ENCODE measurements at places on chromosomes 7 and 10.

GRCh38 chr7:100352984-100353684, 4.8 kb upstream of the PILRB start:
- no peak for DNase-seq

- DNase-seq: no peak
Observed at GRCh38 chr10:11488126-11488525, 123.3 kb downstream of the USP6NL start.

- no peak for DNase-seq
Observed at GRCh38 chr10:123858077-123858681, 33.4 kb downstream of the CPXM2 start.

- DNase-seq: no peak
Observed at GRCh38 chr10:128147064-128147463, 20.8 kb upstream of the MKI67 start.

- DNase-seq: no peak
Observed at GRCh38 chr10:116096526-116096925, 176.5 kb downstream of the GFRA1 start.

DNA sequence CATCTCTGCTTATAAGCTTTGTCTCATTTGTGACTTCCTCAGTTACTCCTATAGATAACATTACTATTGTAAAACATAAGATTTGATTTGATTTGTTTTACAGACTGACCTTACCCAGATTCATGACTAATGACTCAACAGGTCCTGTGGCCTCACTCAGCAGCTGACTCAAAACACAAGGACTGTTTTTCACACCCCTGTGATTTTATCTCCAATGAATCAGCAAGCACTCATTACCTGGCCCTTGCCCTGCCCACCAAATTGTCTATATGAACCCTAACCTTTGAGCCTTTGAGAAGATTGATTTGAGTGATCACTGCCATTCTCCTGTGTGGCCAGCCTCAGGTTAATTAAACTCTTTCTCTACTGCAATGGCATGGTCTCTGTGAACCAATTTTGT, 1064.6 kb upstream of the LRRTM3 start:
- no peak for DNase-seq

GRCh38 chr7:50728184-50728583, 54.5 kb downstream of the GRB10 start:
- DNase-seq: no peak

GRCh38 chr10:76969366-76969948, 668.2 kb downstream of the KCNMA1 start:
- no peak for DNase-seq

DNA sequence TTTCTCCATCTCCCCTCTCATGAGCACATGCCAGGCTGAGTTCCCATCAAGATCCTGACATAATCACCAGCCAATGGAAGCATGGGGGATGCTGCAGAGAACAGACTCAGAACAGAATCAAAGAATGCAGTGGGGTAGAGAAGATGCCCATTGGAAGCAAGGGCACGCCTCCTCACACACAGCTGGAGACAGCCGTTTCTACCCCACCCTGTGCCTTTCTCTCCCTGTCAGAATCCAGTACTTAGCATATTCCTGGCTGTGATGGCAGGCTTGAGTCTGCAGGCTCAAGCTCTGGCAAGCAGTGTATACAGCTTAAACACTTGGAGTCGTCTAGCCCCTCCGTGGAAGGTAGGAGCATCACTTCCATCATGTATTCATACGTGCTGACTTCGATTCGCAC, 867.9 kb downstream of the NRG3 start:
- DNase-seq: no peak

DNA sequence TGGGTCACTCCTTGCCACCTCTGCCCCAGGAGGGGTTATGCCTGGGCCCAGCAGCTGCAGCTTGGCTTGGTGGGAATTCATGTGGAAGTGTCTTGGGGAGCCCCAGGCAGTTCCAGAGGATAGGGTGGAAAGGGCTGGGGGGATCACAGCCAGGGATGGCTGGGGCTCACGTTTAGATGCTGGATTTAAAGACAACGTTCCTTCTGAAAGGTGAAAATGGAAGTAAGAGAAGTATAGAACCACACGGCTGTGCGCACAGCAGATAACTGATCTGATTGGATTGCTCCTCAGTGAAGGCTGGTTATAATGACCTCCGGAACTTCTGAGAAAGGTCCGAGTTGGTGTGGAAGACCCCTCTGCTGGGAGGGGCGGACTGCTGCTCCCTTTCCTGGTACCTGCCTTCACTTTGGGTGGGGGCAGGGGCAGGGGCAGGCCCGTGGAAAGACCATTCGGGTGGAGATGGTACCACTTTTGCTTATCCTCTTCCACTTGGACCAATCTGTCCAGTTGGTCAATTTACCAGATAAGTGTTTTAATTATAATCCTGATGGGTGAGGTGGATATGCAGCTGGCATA, 7.9 kb upstream of the MYL7 start:
- DNase-seq: no peak

DNA sequence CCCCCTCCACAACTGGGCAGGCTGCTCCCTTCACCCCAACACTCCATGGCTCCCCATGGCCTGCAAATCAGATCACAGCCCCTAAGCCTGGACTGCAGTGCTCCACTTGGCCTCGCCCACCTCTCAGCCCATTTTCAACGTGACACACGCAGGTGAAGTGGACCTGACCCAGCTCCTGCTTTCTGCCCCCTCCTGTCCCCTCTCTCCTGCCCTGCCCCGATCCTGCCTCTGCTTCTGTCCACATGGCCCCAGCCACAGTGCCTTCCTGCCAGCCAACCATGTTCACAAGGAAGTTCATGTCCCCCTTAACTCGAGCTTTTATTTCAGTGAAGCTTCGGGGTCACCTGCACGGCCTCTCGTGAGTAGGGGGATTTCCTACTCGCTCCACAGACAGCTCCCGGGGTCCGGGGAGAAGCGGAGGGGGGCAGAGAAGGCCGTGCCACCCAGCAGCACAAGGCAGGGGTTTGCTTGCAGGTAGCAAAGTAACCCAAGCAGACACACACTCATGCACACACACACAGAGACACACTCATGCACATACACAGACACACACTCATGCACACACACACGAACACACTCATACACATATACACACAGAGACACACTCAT, 537.5 kb downstream of the DNAJB6 start:
- DNase-seq: no peak

GRCh38 chr10:99531026-99531695, 1.6 kb upstream of the NKX2-3 start:
- DNase-seq: no peak

DNA sequence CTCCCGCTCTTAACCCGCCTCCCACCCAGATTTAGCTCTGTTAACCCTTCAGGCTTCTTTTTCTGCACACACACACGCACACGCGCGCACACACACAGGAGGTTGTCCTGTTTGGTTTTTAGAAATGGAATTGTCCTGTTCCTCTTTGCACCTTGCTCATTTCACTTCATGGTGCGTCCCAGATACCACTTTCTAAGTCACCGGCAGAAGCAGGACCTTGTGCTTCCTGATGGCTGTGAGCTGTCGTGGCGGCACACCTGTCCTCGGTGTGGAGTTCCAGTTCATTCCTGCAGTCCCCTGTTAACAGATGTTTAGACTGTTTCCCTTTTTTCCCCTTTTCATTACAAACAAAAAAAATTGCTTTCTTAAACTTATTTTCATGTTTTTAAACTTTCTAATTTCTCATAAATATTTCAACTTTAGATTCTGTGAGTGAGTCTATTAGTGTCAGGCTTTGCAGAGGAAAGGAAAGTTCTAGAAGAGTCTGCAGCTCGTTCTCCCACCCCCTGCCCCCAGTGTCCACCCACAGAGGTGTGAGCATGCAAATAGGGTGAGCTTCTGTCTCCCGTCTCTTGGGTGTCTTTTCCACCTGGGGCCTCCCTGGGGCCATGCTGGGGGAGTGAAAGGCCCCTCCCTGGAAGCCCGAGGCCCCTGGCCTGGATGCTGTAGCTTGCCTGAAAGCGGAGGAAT, 85.5 kb downstream of the LHPP start:
- DNase-seq: no peak

- DNase-seq: no peak
Observed at GRCh38 chr7:12757443-12757842, 70.0 kb downstream of the ARL4A start.

- DNase-seq: no peak
Observed at GRCh38 chr10:30527623-30528428, 93.8 kb downstream of the MAP3K8 start.

GRCh38 chr7:141221007-141221612, 147.2 kb downstream of the TMEM178B start:
- no peak for DNase-seq

GRCh38 chr7:39304668-39305405, 261.4 kb upstream of the YAE1 start:
- no peak for DNase-seq

- no peak for DNase-seq
Observed at GRCh38 chr7:44313621-44314031, 11.8 kb downstream of the CAMK2B start.

DNA sequence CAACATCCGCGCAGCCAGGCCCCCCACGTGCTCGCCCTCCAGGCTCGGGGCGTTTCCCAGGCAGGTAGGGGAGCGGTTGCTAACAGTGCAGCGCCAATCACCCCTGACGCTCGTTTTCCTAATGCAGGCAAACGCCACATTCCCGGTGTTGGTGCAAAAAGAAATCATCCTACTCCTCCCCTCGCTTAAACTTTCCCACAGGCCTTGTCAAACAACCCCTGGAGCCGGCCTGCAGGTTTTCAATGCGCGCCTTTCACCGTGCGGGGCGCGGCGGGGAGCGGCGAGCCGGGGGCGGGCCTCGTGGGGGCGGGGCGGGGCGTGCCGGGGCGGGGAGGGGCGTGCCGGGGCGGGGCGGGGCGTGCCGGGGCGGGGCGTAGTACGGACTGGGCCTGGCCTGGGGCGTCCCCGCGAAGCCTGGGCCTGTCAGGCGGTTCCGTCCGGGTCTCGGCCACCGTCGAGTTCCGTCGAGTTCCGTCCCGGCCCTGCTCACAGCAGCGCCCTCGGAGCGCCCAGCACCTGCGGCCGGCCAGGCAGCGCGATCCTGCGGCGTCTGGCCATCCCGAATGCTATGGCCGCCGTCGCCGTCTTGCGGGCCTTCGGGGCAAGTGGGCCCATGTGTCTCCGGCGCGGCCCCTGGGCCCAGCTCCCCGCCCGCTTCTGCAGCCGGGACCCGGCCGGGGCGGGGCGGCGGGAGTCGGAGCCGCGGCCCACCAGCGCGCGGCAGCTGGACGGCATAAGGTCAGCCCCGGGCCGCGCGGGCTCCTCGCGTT, at the start of gene ECHDC3:
Gene ECHDC3 (plus strand): TSS at position 374 of the 770 bp plus-strand sequence. CDS start 195 bp downstream, at position 569.
- DNase-seq: peak; percentile 48

DNA sequence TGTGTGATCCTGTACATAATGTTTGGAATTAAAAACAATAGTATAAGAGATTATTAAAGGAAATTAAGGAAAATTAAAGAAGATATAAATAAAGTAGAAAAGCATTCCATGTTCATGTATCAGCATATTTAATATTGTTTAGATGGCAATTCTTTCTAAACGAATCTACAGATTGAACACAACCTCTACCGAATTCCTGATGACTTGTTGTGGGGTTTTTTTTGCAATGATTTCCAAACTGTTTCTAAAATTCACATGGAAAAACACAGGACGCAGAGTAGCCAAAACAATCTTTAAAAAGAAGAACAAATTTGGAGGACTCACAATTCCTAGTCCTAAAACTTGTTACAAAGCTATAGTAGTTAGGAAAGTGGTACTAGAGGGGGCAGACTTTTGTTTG, 573.4 kb upstream of the IGFBP3 start:
- no peak for DNase-seq

GRCh38 chr7:51329696-51330263, 13.2 kb upstream of the COBL start:
- no peak for DNase-seq

GRCh38 chr7:50211130-50212015, 93.1 kb upstream of the IKZF1 start:
- no peak for DNase-seq

DNA sequence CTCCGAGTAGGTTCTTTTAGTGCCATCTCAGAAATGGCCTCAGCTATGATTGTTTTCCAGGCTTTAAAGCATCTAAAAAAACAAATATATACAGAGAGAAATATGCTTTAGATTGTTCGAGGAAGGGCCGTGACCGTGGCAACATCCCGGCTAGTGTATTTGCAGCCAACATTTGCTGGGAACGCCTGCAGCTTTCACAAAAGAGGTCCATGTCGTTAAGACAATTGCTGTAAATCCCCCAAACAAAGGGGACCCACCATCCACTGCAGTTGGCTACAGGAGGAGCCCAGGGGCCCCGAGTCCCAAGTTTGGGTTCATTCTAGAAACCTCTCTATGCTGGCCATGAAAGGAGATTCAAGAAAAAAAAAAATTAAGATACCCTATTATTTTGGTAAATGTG, 152.8 kb upstream of the TCF7L2 start:
- DNase-seq: no peak

DNA sequence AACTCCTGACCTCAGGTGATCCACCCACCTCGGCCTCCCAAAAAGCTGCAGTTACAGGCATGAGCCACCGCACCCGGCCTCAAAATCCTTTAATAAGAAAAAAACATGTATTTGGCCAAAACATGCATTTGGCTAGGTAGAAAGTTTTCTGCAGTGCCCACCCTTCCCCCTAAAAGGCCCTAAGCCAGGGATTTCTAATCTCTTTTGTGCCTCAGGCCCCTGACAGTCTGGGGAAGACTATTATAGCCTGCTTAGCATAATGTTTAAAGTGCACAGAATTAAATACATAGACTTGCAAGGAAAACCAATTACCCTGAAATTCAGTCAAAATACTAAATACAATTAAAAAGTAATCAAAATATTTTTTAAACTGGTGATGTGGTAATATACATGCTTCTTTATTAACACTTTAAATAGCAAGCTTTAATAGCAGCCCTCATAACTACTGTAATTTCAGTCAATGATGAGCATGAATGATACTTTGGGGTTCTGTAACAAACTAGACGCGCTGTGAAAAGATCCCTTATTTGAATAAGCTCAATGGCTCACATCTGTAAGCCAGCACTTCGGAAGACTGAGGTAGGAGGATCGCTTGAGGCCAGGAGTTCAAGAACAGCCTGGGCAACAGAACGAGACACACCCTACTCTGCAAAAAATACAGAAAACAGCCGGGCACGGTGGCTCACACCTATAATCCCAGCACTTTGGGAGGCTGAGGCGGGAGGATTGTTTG, 29.9 kb downstream of the SPDYE6 start:
- DNase-seq: no peak

DNA sequence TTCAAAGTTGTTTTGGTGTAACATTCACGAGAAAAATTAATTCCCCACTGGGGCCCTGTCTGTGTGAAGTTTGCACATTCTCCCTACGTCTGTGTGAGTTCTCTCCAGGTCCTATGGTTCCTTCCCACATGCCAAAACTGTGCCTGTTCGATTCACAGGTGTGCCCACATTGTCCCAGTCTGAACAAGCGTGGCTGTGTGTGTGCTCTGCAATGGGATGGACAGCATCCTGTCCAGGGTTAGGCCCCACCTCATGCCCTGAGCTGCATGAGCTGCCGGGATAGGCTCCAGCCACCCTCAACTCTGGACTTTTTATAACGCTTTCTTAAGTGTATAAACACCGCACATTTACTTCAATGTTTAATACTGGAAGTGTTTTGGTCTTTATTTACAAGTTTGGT, 55.4 kb downstream of the ARHGAP21 start:
- DNase-seq: no peak

GRCh38 chr7:75804705-75805104, 8.9 kb downstream of the CCL24 start:
- DNase-seq: no peak
